ENCODE measurements at places on chromosomes 7 and 10.

GRCh38 chr10:51400392-51401096 is 298.9 kb downstream of the CSTF2T start:
- DNase-seq, result no peak

DNA sequence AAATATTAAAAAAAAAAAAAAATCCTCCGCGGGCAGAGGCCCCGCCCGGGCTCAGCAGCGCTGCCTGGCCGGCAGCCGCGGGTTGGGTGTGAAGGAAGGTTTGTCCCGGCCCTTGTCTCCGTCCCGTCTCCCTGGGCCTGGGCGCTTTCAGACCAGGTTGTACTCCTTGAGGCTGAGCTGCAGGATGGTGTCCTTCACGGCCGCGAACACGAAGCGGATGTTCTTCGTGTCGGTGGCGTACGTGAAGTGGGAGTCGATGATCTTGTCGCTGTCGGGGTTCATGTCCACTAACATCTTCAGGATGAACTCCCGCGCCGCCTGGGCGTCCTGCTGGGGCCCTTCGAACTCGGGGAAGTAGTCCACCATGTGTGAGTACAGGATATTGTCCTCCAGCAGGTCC is 123.7 kb upstream of the KCTD7 start:
- DNase-seq, result no peak

GRCh38 chr7:69095649-69096048 is 502.6 kb upstream of the AUTS2 start:
- no peak for DNase-seq

DNA sequence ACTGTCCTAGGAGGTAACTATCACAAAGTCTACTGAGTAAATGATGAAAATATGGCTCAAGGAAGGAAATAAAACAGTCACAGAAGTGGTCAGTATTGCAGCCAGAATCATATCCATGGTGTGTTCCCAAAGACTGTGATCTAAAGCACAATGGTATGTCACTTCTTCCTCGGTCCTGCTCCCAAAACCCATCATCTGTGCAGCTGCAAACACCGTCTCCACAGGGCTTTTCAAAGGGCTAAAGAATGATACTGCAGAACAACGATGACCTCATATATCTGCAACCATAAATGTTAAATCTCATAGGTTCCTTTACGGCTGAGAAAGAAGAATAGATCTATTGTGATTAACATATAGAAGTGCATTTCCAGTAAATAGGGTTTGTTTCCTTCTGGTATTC is 465.0 kb downstream of the GRID1 start:
- no peak for DNase-seq

GRCh38 chr7:603152-603951 is 83.7 kb upstream of the PDGFA start:
- no peak for DNase-seq

DNA sequence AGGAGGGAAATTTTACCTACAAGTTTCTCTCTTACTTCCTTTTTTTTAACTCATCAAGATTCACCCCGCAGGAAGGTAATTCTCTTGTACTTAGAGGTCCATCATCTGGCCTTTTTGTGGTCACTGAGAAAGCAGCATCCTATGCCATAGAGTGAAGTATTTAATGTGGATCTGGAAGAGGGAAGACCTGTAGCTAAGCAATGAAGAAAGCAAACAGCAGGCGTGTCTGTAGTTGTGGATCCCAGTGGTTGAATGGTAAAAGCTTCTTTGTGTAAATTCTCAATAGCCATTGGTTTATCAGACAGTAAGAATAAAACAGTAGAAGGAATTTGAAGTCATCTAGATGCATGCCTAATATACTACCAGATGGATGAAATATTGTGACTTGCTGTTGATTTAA is 196.4 kb downstream of the ANKRD7 start:
- no peak for DNase-seq

DNA sequence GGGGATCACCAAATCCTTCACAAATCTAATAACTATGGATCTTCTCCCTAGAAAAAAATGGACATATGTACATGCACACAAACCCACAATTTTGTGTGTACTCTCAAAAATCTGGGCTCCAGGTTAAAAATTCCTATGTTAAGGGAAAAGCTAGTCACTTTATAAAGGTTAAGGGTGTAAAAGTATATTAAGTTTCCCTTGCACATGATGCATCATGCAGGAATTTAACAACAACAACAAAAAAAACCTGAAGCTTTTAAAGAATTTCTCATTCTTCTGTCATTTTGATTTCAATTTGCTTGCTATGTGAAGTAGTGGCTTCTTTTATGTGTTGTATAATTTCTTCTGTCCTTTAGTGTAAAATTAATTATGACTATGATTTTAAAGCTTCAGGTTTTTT is 123.7 kb downstream of the CNOT4 start:
- no peak for DNase-seq

DNA sequence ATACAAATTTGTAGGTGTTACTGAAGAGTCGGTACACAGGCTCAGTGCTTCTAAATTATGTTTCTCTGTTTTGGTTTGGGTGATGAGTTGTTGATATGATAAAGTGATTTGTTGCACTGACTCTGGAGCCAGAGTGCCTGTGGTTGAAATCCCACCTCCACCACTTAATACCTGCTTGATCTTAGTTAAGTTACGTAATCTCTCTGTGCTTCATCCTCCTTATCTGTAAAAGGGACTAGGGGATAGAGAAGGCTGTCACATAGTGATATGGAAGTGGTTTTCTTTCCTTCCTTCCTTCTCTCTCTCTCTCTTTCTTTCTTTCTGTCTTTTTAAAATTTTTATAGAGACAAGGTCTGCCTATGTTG is 664 bp upstream of the HPS6 start:
- DNase-seq, result no peak

- no peak for DNase-seq
Measured at GRCh38 chr7:133358708-133359107, 105.8 kb downstream of the EXOC4 start.

DNA sequence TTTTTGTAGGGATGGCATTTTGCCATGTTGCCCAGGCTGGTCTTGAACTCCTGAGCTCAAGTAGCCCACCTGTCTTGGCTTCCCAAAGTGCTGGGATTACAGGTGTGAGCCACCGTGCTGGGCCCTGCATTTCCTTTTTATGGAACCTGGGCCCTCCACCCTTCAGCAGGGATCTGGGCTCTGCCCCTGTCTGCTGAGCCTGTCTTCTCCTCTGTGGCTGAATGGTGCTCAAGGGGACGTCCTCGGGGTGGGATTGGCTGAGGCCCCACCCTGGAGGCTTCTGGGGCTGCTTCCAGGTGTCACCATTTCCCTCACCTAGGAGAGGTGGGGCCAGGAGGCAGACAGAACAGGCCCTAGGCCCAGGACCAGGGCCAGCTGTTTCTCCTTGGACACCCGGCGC is 18.4 kb downstream of the FAM241B start:
- DNase-seq, result no peak

GRCh38 chr10:43204042-43204942 is 62.6 kb downstream of the RASGEF1A start:
- DNase-seq, result no peak

Data from T-helper 17 cell (primary cell).